ENCODE measurements at places on chromosomes 12 and 14. TPM values are rescaled to one million over a fixed set of nuclear protein-coding genes. Genes with fewer than 3 reads are reported as not detected.

Gene ABCB9
- 9.3 TPM for total RNA-seq

Gene DIO2
- 10.7 TPM for total RNA-seq

Gene PLEKHG7
- total RNA-seq = 0.10 TPM

Gene PAX9
- 2.9 TPM for total RNA-seq

Gene CD163
- not detected for total RNA-seq

Gene ANKRD33
- total RNA-seq = 0.24 TPM

Gene DLK1
- total RNA-seq = 0.42 TPM

Gene IFNG
- total RNA-seq = not detected

Gene CLEC1A
- not detected for total RNA-seq

Gene ACSM4
- not detected for total RNA-seq

Gene TRHDE
- 0.09 TPM for total RNA-seq

Gene KRT77
- not detected for total RNA-seq

Gene ASCL1
- not detected for total RNA-seq

Gene HRK
- total RNA-seq = 0.43 TPM

Gene SERPINA10
- total RNA-seq = not detected

Gene SALL2
- 1.6 TPM for total RNA-seq

Gene KMT2D
- total RNA-seq = 37.9 TPM

Gene CELA1
- not detected for total RNA-seq

Gene NOVA1
- 5.3 TPM for total RNA-seq

Gene SLC39A9
- total RNA-seq = 40.0 TPM

Gene B4GALNT1
- 37.8 TPM for total RNA-seq

Gene RASSF9
- total RNA-seq = 0.53 TPM

Gene PROX2
- not detected for total RNA-seq

Gene OTUB2
- total RNA-seq = 4.4 TPM

Gene CBX5
- total RNA-seq = 25.7 TPM

Gene PLCZ1
- not detected for total RNA-seq

Gene PAPLN
- 7.8 TPM for total RNA-seq

Gene CLEC14A
- total RNA-seq = not detected

Gene NINJ2
- total RNA-seq = 0.49 TPM

Gene SLC10A1
- not detected for total RNA-seq

Gene FLRT2
- total RNA-seq = 2.2 TPM

Gene TAS2R10
- not detected for total RNA-seq

Gene IRAK3
- total RNA-seq = 0.14 TPM

Measured in A549 treated with RU486 at 1 μM for 4 hours (cell line).